Endothelial cell of umbilical vein (primary cell): ENCODE measurements at places on chromosomes 1 and 21.

DNA sequence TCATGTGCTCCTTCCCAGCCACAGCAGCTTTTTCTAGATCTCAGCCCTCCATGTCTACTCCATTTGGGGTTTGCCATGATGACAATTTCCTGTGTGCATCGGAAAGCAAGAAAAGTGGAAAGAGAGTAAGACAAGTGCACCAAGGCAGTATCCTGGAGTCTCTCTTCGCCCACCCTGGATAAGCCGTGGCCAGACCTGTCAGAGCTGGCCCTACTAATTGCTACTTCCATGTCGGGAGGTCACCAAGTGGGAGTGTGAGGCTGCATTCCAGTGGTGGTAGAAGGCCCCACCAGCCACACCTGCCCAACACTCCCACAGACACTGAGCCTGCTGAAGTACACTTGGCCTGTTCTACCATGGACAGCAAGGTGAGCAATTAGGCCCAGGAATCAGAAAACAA lies 14.0 kb upstream of the LORICRIN start:
- DNase-seq = no peak

- DNase-seq = no peak
Observed at GRCh38 chr1:156228501-156228900, 13.5 kb upstream of the BGLAP start.

GRCh38 chr1:147895123-147895522 lies 7.5 kb upstream of the GJA8 start:
- no peak for DNase-seq

DNA sequence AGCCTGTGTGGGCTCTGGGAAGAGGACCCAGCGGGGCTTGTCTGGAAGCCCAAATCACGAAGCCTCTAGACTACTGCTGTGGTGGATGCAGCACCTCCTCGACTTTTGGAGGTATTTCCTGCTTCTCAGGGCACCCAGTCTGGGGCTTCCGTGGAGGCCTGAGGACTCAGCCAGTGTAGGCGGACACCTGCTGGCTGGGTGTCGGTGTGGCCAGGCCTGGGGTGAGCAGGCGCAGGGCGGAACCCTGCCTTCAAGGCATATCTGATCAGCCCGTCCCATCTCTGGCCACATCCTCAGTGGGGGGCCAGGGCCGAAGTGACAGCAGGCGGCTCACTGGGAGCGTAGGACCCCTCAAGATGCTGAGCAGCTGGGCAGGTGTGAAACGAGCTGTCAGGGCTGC lies 6.9 kb downstream of the PLCH2 start:
- DNase-seq = no peak

GRCh38 chr1:211591980-211592493 lies 13.1 kb upstream of the SLC30A1 start:
- peak; percentile 25 for DNase-seq

- peak; percentile 56 for DNase-seq
Observed at GRCh38 chr1:173255214-173255813, 48.2 kb upstream of the TNFSF4 start.

- DNase-seq = no peak
Observed at GRCh38 chr1:63033211-63033610, 249.3 kb downstream of the ATG4C start.

DNA sequence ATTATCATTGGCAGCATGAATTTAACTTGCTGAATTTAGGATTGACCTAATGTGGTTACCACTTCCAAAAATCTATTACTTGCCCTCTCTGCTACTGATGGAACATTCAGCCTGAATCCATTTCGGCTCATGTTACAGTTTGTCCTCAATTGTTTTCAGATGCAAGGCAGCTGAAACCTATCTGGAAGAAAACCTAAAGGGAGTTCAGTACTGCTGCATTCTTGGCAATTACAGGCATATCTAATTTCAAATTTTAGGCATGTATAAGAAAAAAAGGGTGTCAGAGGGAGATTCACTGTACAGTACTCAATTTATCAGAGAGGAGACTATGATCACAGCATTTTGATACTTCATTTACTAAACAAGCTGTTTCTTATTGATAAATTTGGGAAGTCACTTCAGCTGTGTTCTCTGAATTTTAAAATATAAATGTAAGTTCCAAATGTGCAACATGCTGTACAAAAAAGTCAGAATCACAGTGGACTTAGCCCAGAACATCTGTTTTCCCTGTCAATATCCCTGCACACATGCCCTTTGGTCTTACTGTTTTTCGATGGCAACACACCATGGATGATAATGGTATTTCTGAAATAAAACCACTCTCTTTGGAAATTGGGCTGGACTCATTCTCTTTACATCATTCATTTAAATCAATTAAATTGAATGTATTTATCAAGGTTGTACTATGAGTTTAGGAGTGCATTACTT lies 651.6 kb upstream of the ADGRL4 start:
- no peak for DNase-seq

- DNase-seq = no peak
Observed at GRCh38 chr1:117709249-117709691, 103.4 kb downstream of the TENT5C start.

DNA sequence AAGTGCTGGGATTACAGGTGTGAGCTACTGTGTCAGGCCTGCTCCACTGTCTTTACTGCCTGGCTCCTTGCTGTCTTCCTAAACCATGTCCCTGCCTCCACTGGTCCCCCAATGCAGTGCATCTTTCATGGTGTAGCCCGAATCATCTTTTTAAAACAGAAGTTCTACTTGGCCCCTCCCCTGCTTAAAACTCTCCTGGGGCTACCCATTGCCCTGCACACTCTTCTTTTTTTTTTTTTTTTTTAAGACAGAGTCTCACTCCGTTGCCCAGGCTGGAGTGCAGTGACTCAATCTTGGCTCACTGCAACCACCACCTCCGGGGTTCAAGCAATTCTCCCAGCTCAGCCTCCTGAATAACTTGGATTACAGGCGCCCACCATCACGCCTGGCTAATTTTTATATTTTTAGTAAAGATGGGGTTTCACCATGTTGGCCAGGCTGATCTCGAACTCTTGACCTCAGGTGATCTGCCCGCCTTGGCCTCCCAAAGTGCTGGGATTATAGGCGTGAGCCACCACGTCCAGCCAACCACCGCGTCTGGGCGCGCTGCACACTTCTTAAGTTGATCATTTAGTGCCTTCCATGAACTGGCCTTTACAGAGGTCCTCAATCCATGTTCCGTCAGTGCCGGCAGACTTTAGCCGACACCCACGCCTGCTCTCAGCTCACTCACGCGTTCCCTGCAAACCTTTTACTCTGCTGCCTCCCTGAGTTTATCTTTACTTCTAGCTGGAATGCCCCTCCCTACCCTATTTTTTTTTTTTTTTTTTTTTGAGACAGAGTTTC lies 2.4 kb downstream of the FCN3 start:
- DNase-seq = no peak

DNA sequence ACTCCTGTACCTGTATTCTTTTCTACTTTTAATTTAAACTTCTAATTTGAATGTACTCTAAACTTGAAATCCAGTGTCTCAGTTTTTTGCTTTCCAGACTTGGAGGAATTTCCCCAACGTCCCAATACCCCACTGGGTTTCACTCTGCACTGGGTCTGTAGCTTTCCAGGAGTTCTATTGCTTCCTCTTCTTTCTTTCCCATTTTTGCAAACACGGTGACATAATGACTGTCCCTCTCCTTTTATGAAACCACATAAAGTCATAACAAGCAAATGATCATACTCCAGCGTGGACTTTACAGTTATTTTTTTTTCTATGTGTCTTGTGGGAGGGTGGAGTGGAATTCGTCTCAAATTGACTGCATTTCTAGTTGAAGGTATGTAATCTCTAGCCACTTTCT lies 97.1 kb downstream of the FASLG start:
- DNase-seq = no peak

DNA sequence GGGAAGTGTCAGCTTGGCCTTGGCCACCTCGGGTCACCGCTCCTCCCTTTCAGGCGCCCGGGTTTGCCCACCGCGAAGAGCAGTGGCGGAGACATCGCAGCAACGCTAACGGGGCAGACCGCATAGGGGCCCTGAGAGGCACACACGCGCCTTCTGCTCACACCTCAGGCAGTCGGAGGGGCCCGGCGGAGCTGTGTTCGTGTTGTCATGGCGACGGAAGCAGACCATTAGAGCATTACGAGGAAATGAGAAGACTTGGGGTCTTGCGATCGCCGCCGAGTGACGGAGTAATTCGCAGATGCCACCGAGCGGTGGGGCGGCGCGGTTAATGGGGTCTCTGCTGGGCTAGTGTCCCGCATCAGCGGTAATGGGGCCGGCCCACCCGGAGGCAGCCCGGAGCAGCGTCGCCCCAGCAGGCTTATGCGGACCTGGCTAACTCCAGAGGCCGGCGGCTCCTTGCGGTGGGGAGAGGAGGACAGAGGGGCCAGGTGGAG lies 144.1 kb downstream of the TNR start:
- DNase-seq = no peak

DNA sequence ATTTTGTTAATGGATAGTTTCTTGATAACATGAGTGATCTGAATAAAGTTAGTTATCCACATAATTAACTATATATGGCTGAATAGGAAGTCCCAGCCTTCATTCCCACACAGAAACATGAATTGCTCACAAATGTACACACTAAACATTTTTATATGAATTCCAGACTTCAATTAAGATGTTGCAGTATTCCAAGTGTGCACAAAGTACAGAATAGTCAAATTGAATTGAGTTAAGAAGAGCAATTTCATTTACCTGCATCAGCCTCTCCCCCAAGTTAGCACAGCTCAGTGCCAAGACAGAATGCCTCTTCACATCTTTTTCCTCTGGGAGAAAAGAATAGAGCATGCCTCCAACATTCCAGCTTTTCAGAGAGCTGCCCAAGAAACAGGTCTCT lies 207.0 kb upstream of the SAMSN1 start:
- DNase-seq = no peak

DNA sequence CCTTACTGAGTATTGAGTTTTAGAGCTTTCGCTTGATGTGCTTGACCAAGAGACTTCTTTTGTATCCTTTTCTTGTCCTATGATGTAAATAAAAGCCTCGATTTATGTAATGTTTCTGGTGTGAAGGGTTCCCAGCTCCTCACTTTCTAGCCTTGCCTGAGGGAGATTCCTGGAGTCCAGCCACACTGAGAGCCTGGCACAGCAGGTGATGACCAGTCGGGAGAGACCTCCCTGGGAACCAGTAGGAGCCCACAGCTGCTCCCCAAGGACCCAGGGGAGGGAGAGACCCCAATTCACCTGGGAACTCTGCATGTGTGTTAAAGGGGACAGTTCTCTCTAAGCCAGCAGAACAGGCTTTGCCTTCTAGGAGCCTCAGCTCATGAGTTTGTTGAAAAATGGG lies 8.9 kb downstream of the C1orf115 start:
- no peak for DNase-seq

GRCh38 chr1:91555821-91556531 lies 55.3 kb downstream of the CDC7 start:
- peak; percentile 58 for DNase-seq
